DMS79 (cell line): ENCODE measurements at places on chromosomes 3 and 15.
A peak's percentile ranks its signal among the peaks of the same experiment; 100 is the strongest.

DNA sequence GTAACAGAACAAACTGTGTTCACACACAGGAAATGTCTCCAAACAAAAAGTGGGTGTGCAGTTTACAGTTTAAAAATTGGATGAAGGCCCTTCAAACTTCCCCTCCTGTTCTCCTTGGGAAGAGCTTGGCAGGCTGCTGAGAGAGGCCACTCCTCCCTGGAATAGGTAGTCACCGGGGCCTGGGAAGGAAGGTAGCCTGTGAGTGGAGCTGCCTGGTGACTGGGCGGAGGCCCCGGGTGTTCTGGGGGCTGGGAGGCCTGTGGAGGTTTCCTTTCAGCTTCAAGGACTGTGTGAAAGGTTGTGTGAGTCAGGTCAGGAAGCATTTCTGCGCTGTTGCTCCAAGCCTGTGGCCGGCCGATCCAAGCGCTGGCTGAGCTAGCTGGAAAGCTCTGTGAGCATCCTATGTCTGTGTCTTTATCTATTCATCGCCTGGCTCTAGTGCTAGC, 14.1 kb downstream of the SLCO3A1 start:
- DNase-seq: no peak

DNA sequence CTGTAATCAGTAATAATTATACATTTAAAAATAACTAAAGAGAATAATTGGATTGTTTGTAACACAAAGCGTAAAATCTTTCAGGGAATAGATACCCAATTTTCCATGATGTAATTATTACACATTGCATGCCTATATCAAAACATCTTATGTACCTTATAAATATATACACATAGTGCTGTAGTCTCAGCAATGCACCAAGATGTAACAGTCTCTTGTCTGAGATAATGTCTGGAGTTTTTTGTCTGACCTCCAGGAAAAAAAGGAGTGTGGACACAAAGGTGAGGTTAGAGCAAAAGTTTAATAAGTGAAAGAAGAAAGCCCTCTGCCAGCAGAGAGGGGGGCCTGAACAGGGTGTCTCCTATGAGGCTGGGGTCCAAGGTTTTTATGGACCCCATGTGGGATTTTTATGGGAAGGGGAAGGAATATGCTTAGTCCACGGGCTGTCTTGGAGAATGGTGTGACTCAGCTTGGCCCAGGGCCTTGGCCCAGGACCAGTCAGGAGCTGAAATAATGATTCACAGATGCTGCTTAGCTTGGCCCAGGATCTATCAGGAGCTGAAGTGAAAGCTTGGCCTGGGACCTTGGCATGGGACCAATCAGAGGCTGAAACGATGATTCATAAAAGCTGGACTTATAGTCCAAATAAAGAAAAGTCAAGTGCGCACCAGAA, 545.0 kb downstream of the ZPLD1 start:
- no peak for DNase-seq

GRCh38 chr3:45583021-45583851, 11.3 kb upstream of the LIMD1 start:
- DNase-seq: no peak

- no peak for DNase-seq
Observed at GRCh38 chr3:39013289-39013688, 38.5 kb downstream of the SCN11A start.

- DNase-seq: no peak
Observed at GRCh38 chr3:21533002-21533401, 218.0 kb downstream of the ZNF385D start.

GRCh38 chr15:58115692-58116091, 22.5 kb upstream of the AQP9 start:
- DNase-seq: no peak

DNA sequence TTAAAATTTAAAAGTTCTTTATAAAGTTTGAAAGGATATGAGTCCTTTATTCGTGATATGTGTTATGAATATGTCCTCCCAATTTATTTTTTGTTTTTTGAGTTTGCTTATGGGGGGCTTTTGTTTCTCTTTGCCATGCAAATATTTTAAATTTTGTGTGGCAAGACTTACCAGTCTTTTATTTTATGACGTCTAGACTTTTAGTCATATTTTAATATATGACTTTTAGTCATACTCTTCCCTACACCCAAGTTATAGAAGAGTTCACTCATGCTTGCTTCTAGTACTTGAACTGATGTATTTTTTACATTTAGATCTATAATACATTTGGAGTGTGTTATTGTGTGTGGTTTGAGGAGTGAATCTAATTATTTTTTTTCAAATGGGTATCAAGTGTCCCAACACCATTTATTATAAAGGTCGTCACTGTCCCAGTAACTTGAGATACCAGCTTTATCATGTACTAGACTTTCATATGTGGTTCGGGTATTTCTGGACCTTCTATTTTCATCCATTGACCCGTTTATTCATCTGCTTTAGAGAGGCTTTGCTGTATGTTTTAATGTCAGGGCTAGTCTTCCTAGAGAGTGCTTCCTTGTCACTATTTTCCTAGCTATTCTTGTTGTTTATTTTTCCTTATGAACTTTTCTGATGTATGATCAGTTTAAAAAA, 755 bp downstream of the PARP15 start:
- no peak for DNase-seq

DNA sequence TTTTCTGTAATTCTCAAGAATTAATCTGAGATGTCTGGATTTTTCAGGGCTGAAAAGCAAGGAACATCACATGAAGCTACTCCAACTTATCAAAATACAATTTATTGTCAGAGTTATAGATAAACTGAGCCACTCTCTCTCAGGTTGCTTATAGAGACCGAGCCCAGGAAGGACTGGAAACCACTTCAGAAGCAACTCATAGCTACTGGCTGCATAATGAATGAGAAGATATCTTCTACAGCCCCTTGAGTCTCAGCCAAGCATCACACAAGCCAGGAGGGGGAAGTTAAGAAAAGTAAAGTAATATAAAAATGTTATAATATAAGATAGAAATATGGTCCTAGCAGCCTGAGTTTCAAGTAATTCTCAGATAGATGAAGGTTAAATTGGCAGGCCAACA, 186.0 kb downstream of the TNIK start:
- peak; percentile 20 for DNase-seq

- no peak for DNase-seq
Observed at GRCh38 chr15:96818861-96819260, 488.4 kb downstream of the NR2F2 start.

DNA sequence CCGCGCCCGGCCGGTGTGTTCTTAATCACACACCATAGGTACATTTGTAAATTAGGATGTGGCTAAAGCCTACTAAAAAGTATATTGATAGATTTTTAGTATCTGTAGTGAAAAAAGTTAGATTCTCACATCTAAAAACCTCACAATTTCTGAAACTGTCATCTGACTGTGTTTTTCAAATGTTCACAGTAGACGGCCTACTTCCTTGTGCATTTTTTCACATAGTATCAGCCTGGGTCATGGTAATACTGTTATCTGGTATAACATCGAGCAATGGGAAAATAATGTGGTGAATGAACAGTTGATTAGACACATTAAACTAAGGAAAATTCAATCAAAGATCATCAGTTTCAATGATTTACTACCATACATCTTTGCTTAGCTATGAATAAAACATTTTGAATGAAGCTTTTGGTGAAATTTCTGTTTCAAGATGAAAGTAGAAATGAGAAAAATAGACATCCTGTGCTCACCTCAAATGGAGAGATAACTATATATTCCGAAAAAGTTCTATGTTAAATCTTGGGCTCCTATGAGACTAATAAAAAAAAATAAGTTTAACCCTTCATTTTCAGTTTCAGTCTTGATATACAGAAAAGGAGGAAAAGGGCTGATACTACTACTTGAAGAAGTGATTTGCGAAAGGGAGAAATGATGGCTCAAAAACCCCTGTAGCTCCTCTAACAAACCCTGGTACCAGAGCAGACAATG, 262.7 kb downstream of the ZBTB20 start:
- no peak for DNase-seq

- DNase-seq: no peak
Observed at GRCh38 chr3:55270976-55271375, 216.1 kb downstream of the WNT5A start.

DNA sequence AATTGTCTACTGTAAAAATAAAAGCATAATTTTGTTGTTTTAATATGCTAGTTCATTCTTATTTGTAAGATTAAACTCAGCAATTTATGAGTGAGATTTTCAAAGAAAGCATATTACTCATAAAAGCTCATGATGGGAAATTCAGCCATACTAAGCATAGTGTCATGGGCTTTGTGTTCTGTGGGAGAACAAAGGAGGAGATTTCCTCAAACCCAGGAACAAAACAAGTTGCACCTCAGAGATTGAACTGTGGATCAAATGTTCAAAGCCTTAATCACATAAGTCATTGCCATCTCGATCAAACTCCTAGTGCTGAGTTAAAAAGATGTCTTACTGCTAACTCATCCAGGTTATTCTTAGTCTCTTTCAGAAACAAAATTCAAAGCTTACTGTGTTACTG, 85.6 kb upstream of the PDZRN3 start:
- DNase-seq: no peak

GRCh38 chr15:52912172-52912571, 122.0 kb upstream of the ONECUT1 start:
- no peak for DNase-seq

GRCh38 chr15:100710744-100711515, 108.5 kb downstream of the ASB7 start:
- DNase-seq: no peak

- DNase-seq: peak; percentile 69
Observed at GRCh38 chr3:127418560-127419147, 130.8 kb upstream of the PRR20G start.

DNA sequence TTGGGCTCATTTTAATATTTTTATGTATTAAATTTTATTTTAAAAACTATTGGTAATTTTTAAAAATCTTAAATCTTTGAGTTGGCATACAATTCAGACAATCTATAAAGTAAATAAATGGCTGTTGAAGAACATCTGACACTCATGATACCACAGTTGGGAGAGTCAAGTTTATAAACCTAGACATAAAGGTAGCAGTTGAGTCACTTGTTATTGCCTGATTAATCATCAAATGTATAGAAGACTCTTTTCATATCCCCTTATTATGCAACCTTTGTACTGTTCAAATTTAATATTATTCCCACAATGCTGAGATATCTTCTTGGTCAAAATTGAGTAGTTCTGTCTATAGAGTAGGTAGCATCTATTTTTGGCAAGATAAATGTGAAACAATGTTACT, 19.6 kb downstream of the PAQR9 start:
- no peak for DNase-seq

DNA sequence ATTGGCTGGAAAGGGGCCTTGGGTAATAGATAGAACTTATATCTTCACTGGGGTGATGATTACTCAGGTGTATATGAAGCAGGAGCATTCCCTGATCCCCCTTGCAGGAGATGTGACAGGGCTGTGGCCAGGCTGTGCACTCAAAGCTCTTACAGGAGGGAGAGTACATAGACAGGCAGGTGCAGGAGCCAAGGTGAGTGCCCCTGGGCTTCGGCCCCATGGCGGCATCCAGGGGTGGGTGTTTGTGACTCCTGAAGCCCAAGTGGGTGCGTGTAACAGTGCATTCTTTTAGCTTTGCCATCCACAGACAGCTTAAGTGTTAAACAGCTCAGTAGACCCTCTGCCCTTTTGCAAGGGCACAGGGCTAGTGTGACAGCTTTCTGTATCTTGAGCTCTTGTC, 236.6 kb upstream of the GPR149 start:
- DNase-seq: no peak

DNA sequence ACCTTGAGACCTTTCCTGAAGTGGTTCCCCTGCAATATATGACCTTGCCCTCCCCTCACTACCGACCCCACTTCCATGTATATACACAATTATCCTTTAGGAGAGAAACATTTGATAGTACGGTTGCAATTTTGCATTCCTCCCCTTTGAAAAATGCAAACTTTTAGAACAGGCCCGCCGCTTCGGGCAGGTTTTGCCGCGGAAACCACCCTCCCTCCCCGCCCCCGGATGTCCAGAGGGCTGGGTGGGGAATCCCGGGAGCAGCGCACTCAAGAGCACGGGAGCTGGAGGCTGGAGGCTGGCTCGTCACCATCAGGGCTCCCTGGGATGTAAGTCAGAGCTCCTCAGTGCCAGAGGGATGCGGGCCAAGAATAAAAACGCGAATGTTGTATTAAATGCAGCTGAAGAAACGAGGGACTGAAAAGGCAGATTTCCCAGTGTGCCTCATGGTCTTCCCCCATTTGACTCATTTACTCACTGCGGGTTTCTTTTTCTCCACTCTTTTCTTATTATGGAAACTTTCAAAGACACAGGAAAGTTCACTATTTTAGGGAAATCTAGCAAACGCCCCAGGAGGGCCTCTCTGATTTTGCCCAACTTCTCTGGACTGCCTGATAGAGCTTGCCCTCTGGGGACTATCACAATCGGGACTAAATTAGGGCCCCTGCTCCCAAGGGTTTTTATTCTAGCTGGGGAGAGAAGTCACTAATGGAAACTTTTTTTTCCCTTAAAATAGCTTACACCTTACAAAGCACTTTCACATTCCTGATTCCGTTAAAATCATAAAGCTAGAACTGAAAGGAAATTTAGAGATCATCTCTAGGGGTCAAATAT, 2.9 kb upstream of the USP3 start:
- no peak for DNase-seq

GRCh38 chr3:71180524-71180923, 403.0 kb downstream of the FOXP1 start:
- no peak for DNase-seq

GRCh38 chr3:78086150-78086549, 1046.3 kb downstream of the ROBO2 start:
- no peak for DNase-seq

DNA sequence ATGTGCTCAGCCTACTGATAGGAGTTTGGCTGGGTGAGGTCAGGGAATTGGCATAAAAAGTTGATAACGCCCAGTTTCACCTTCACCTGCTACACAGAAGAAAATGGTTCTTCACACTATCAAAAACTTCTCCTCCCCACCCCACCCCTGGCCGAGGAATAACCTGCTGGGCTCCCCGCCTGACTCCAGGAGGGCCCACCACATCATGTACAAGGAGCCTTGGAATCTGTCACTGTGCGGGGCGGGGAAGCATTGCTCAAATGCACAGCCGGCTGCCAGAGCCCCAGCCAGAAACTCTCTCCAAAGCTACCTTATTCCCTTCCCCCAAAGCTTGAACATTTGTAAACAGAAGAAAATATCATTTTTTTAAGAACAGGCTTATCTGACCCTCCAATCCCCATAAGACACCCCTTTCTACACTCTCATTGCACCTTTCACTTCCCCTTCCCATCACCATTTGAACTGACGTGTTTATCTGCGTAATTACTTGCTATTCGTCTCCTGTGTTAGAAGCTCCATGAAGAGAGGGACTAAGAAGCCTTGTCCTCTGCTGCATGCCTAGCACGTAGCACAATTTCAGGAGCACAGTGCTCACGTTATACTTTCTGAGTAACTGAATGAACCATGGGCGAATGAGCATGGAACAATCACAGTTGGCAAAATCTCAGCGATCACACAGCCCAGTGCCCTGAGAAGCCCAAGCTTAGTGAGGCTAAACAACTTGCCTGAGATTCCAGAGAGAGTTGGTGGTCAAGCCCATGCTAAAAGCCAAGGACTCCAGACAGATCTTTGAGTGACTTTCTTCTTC, 82.9 kb downstream of the HES1 start:
- no peak for DNase-seq

- no peak for DNase-seq
Observed at GRCh38 chr3:191379446-191379845, 49.1 kb upstream of the UTS2B start.
